Right lung (tissue), 10 donors: ENCODE measurements at places on chromosomes 7 and 10.

DNA sequence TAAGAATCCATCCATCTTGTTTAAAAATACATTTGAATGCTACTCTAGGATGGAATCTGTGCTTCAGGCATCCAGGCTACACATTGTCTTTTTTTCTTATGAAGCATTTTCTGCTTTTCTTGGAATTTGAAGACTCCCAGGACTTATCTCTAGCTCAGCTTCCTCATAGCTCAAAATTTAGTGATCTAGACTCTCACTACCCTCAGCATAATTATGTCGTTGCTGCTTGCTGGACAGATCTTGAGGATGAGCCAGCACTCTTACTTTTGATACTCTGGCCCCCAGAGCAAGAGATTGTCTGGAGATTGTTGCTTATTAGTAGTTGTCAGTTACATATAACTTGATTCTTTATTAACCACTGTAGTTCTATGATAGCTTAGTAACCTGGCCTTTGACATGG, 83.3 kb upstream of the FGL2 start:
- no peak for DNase-seq

DNA sequence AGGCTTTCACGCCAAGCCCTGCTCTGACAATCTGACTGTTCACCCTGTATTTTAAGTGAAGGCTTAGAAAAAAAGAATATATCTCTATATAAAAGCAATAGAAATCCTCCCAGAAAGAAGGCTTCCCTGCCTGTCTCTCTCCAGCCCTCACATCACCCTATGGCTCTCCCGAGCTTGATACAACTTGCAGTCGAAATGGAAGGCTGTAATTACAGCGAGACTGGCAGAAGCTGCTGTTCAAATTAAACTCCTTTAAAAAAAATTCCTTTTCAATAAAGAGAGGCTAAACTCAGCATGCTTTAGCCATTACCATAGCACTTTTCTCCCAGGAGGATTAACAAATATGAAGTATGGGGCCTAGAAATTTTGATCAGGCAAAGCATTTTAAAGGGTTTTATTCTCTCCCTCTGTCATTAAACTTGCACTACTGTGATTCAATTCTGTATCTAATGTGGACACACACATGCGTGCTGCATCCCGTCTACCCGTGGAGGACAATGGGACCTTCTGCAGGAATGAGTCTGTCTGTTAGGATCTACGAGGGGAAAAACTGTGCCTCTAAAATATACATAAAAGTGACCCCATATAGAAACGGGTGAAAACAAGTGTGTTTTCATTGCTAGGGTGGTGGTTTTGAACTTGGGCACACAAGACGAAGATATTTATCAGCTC, 223.8 kb downstream of the USP6NL start:
- no peak for DNase-seq

- no peak for DNase-seq
These were observed 88.4 kb upstream of the LEP start for GRCh38 chr7:128152721-128153120.

DNA sequence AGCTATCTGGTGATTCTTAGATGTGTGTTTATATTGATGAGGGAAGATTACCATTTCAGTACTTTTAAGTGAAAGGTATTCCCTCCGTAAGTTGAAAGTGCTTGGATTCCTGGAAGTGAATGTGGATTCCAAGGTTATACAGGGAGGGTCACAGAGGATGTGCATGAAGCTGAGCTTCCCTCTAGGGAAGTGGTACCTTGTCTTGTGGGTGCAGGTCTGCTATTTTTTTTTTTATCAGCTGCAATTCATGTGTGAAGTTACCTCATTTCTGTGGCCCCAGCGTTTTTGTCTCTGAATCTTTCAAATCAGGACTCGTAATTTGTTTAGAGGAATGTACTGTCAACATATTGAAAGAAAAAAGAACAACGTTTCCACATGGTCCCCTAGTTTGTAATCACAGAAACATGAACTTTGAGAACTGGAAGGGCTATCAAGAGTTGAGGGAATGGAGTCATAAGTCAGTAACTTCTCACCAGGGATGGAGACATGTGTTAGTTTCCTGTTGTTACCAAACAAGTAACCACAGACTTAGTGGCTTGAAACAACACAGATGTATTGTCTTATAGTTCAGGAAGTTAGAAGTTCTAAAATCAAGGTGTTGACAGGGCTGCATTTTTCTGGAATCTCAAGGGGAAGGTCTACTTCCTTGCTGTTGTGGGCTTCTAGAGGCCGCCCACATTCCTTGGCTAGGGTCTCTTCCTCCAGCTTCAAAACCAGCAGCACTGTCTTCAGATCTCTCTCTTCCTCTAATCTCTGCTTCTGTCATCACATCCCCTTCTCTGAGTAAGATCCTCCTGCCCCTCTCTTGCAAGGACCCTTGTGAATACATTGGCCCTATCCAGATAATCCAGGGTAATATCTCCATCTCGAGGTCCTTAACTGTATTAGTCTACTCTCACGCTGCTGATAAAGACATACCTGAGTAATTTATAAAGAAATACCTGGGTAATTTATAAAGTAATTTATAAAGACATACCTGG, 64.4 kb downstream of the RAB18 start:
- DNase-seq: no peak

DNA sequence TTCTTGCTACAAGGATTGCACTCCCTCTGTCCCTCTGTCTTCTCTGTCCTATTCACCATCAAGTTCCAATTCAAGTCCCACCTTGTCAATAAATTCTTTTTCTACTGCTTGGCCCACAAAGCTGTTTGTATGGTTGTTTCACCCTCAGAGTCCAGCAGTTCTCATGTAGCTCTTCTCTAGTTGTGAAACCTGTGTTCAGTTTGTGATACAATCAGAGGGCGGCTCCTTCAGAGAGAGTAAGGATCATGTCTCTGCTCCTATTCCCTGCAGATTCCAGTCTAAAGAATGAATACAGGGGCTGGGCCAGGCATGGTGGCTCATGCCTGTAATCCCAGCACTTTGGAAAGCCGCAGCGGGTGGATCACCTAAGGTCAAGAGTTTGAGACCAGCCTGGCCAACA, 126.6 kb upstream of the BET1 start:
- DNase-seq: no peak

DNA sequence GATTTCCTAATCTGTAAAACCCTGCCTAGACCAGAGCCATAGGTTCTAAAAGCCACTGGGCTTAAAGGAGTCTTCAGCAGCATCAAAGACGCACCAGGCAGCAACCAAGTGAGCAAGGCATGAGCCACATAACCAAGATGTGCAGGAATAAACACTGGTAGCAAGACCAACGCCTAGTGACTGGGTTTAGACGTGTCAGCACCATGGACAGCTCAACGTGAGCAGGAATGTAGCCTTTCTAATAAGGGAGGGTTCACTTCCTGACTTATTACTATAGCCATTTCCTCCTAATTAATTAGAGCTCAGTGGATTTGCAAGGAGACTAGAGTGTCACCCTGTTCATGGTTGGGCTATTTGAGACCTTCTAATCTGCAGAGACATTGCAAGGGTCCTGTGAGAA, 223.7 kb downstream of the LHFPL3 start:
- DNase-seq: peak; percentile 24

DNA sequence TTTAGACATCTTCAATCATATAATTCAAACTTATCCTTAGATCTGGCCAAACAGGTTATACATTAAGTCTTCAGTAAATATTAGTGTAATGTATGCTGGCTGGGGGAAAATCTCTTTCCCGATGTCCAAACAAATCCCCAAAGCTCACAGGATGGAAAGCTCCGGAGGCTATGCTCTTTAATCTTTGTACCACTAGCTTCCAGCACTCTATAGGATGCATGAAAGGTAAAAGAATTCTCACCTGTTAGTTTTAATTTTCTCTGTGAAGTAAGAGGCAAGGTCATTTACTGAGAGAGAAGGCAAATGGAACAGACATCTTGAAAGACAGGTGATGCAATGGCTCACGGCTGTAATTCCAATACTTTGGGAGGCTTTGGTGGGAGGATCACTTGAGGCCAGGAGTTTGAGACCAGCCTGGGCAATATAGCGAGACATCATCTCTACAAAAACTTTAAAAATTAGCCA, 99.8 kb upstream of the KIF5B start:
- no peak for DNase-seq

GRCh38 chr10:69939061-69939460, 113.6 kb upstream of the MACROH2A2 start:
- DNase-seq: no peak

DNA sequence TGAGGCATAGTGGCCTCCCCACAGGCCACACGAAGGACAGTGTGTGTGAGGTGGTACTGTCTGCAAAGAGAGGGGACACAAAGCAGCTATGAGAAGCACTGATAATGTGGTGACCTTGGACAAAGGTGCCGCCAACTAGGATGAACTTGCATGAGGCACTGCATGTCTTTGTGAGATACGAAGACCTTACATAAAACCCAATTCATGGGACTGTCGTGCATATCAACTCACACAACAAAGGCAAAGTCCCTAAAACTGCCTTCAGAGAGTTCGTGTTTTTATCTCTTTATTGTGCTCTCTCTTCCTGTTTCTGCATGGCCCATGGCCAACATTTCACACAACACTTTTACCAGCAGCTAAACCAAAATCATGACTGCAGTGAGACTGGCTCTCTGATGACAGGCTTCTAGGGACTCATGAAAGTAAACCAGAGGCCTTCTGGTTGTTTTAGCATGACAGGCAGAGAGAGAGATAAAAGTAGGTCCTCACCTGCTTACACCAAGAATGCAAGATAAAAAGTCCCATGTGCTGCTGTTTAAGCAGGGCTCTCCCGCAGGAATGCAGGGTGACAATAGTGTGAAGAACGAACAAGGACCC, 347.8 kb downstream of the ELMO1 start:
- DNase-seq: no peak

DNA sequence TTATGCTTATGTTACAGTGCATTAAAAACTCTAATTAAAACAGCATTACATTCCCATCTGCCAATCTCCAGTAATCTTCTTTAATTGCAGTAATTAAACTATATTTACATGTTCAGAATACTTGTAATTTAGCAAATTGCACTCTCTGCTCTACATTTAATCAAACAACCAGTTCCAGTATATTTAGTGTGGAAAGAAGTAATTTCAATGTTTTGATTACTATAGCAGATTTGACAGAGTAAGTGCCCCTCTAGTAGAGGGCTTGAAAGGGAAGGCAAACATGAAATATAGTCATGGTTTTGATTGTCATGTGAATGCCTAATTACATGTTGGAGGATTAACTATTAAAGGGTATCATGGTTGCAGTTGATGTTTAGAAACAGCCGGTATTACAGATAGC, 739.7 kb downstream of the AUTS2 start:
- no peak for DNase-seq

DNA sequence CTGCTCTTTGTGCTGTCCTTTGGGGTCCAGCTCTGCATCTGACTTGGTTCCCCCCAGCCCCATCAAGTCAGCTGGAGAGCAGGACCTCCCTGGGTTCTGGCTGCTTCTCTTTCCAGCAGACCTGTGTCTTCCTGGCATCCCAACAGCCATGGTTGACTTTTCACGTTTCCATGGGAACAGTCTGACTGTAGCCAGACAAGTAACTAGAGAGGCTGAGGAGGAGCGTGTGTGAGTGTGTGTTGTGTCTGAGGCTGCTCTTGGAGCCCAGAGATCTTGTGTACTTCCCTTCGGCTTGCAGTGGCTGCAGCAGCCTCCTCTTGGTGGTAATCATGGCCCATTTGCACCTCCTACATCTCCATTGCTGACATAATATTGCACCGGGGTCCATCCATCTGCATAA, 332.0 kb downstream of the RPS24 start:
- no peak for DNase-seq

DNA sequence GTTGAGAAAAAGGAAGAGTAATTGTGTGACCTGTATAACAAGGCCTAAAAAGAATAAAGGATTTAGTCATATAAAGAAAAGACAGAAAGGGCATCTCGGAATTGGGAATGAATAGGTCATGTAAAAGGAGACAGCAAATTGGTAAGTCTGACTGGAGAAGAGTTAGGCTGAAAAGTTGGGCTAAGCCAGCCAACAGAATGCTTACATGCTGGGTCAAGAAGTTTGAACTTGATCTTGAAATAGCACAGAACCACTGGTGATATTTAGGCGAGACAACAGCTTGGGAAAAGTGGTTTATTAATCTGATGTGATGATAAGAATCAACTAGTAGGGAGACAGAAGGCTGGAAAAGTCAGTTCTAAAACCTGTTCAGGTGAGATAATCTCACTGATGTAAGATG, 4.8 kb downstream of the IDE start:
- DNase-seq: no peak

- no peak for DNase-seq
These were observed 101.6 kb upstream of the TNS3 start for GRCh38 chr7:47683485-47683898.

DNA sequence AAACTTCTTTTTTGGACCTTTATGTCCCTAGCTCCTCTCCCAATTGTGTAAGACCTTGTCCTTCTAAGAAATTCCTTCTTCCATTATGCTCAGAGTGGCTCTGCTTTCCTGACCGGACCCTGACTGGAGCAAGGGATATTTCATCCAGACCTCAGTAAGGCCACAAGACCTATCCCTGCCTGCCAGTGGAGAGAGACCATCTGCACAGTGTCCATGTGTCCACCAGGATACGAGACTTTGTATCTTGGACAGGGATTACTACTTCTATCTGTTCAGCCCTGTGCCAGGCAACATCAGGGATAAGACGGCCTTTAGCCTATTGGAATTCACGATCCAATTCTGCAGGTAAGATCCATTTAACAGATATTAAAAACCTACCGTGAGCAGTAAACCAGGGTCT, 7.2 kb upstream of the ATOH7 start:
- no peak for DNase-seq

DNA sequence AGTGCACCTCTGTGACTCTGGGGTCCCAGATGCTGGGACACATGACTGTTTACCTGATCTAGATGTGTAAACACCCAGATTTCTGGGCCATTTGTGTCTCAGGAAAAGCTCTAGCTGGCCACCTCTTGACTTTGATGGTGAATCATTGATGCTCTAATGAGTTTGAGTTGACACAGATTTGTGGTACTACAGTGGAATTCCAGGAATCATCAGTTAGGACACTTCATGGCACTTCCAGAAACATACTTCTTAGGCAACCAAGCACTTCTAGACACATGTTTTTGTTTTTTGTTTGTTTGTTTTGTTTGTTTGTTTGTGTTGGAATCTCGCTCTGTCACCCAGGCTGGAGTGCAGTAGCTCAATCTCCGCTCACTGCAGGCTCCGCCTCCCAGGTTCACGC, 302.2 kb upstream of the ZMIZ1 start:
- DNase-seq: no peak

DNA sequence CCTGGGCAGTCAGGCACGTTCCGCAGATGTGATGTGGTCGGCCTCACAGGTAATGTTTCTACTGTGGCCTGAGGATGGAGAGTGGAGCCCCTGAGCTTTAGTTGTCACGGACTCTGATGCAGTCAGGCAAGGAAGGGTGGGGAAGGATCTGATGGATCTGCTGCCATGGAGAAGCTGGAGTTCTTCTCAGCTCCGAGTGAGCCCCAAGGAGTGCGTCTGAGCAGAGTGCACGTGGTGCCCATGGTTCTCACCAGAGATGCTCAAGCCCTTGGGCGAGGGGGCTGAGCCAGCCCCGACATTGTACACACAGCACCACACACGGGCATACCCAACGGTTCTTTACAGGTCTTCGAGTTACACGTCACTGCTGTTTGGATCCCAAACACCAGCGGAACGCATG, 192.5 kb downstream of the EBF3 start:
- DNase-seq: no peak
